ENCODE measurements at places on chromosomes 5 and 9.

- DNase-seq = no peak
These were observed 16.8 kb upstream of the PHF19 start for GRCh38 chr9:120893611-120894307.

GRCh38 chr5:32450952-32451351 lies 6.4 kb upstream of the ZFR start:
- DNase-seq = no peak

GRCh38 chr9:97484134-97484533 lies 17.3 kb upstream of the TMOD1 start:
- no peak for DNase-seq

- DNase-seq = no peak
These were observed 209.7 kb downstream of the ARHGEF28 start for GRCh38 chr5:73835726-73836125.

GRCh38 chr9:86093788-86094555 lies 5.4 kb downstream of the GOLM1 start:
- no peak for DNase-seq

- no peak for DNase-seq
These were observed 133.2 kb downstream of the CFAP90 start for GRCh38 chr5:7717691-7718090.

- DNase-seq = no peak
These were observed 91.2 kb upstream of the PAM start for GRCh38 chr5:102663749-102664530.

Data from T follicular helper cell (primary cell).